ENCODE measurements at places on chromosomes 11 and 22.

- no peak for DNase-seq
Observed at GRCh38 chr11:118922745-118923627, 2.7 kb downstream of the BCL9L start.

DNA sequence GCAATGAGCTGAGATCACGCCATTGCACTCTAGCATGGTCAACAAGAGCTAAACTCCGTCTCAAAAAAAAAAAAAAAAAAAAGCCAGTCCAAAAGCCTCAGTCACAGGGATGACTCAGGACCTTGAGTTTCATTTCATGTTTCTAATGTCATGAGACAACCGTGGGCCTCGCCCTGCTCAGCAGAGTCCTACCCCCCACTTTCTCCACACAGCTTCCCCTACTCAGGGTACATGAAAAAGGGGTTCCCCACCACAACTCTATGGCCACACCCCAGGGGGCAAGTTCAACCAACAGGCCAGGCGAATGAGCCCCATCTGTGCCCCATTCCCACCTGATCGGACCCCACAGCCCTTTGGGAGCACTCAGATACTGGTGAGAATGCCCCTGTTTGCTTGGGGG lies 24.3 kb upstream of the ADA2 start:
- peak; percentile 64 for DNase-seq

- no peak for DNase-seq
Observed at GRCh38 chr11:135036488-135037297, 624.7 kb upstream of the B3GAT1 start.

DNA sequence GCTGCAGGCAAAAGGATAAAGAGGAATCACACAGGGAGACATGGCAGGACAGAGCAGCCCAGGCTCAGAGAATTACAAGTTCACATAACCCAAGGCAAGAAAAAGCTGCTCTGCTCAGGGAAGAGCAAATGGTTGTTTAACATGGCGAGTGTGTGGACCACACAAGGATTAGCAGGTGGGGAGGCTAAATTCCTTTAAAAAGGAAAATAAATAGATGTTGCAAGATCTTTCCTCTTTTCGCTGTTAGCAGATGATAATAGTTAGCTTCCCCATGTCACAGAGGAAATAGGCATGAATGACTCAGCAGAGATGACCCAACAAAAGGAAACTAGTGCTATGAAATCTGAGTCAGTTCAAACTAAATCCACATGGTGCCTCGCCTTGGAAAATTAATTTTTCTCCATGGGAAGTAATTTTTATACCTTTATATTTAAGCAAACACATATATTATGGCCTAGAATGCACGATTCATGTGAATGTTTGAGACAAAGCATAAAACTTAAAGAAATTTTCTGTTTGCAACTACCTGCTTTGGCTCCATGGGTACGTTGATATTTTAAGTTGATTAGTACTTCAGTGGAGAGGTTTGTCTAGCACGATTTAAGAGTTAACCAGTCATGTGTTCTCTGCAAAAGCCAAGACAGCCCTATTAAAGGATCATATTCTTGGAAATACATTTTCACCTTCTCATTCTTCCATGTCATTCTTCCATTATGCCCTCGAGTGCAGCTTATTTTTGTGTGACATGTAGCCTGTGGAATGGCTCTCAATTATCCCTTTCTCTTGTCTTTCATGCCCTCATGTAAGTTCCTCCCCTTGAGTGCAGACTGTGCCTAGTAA lies 38.5 kb upstream of the FJX1 start:
- no peak for DNase-seq

GRCh38 chr22:23386822-23387580 lies 193.1 kb downstream of the IGLL1 start:
- no peak for DNase-seq

DNA sequence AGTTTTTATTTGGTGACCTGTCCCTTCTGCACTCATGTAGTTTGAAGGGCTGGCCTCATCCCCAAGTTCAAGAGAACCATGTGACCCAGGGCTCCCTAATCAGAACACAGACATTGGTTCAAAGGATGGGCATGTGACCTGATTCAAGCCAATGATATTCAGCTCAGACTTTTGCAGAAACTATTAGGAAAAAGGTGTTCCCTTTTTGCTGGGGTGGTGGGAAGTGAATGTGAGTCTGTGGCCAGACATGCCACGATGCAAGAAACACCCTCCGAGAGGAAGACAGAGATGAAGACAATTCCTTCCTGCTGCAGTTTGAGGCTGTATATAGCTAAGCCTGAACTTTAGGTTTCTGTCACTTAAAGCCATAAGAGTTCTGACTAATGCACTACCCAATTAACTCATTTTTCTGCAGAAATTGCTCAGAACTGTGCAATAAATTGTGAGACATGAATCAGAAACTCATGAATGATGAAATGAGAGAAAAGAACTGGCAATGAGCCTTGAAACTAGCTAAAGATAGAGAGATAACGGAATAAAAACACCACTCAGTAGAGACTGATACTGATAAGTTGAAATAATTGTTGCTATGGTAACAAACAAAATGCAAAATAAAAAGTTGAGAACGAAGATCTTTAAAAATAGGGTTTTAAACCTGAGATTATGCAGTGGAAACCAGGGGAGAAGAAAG lies 9.2 kb upstream of the MAPK1 start:
- peak; percentile 89 for DNase-seq

GRCh38 chr11:67436459-67437081 lies 912 bp downstream of the PTPRCAP start:
- DNase-seq, result peak; percentile 91

DNA sequence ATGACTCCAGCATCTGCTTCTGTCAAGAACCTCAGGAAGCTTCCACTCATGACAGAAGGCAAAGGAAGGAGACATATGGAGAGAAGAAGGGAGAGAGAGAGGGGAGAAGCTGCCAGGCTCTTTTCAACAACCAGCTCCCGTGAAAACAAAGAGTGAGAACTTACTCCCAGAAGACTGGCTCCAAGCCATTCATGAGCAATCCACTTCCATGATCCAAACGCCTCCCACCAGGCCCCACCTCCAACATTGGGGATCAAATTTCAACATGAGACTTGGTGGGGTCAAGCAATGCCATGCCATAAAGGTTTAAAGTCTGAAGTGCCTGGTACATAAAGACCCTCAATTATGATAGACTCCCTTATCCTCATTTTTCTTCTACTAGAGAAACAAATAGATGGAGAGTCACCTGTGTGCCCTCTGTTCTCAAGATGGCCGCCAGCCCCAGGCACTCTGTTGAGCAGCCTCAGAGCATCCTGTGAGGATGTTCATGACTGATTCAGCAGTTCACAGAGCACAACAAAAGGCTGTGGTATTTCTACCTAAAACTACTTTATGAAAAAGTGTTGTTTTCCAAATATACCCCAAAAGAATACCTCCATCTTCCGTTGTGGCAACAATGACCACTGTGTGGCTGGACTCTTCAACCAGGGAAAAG lies 69.0 kb upstream of the CRTAM start:
- no peak for DNase-seq

GRCh38 chr11:62892077-62892922 lies 11.6 kb downstream of the SLC3A2 start:
- DNase-seq, result no peak

DNA sequence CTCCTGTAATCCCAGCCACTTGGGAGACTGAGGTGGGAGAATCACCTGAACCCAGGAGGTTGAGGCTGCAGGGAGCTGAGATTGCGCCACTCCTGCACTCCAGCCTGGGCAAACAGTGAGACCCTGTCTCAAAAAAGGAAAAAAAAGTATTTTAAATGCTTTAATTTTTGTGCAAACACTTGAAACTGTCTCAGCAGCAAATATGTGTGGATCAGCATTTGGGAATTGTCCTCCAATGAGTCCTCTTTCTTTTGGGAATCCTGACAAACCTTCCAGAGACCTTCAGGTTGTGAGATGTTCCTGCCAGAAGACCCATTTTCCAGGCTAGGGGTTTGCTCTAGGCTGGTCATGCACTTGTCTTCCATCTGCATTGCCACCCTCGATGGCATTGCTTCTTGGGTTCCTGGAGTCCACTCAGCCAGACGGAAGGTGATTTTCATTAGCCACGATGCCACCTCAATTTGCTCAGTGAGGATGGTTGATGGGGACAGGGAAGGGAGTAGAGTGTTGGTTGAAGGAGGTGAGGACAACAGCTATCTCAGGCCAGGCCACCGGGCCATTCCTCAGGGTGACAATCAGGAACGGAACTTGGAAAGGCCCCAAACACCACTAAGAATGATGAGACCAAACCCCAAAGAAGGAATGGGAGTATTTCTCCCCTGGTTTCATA lies 55.4 kb downstream of the ST14 start:
- no peak for DNase-seq

GRCh38 chr22:40997520-40997919 lies 46.3 kb downstream of the RBX1 start:
- DNase-seq, result no peak

DNA sequence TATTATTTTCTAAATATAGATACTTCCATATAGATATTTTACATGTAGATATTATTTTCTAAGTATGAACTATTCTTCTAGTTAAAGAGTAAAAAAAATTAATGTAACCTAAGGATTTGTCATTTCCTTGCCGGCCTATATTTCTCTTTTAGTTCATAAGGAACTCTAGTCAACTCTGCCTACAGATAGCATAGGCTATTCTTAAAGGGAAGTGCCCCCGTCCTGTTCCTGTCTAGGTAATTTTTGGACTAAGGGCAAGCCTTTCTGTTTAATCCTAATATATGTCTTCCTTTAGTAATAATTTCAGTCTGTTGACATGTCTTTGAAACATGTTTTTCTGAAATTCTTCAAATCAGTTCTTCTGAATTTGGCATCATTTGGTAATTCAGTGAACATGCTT lies 161.9 kb downstream of the C11orf91 start:
- no peak for DNase-seq

DNA sequence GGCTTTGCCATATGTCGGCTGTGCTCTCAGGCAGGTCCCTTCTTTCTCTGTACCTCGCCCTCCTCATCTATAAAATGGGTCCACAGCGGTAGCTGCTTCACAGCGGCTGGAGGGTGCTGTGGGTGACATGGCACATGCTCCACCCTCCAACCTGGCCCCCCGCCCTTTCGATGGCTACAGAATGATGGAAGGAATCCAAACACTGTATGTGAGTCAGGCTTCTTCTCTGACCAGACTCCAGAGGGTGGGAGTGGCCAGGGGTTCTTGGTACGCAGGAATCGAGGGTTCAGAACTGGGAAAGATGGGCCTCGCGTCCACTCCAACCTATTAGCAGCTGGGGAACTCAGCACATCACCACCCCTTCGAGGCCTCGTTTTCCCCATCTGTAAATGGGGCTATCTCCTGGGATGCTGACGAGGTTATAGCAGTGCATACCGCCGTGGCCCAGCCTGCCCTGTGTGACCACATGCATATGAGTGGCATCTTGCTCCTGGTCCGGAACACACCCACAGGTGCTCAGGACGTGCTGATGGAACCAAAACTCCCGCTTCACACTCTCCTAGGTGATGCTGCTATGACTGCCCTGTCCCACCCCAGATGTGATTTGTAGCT lies 26.4 kb downstream of the MN1 start:
- DNase-seq, result no peak

DNA sequence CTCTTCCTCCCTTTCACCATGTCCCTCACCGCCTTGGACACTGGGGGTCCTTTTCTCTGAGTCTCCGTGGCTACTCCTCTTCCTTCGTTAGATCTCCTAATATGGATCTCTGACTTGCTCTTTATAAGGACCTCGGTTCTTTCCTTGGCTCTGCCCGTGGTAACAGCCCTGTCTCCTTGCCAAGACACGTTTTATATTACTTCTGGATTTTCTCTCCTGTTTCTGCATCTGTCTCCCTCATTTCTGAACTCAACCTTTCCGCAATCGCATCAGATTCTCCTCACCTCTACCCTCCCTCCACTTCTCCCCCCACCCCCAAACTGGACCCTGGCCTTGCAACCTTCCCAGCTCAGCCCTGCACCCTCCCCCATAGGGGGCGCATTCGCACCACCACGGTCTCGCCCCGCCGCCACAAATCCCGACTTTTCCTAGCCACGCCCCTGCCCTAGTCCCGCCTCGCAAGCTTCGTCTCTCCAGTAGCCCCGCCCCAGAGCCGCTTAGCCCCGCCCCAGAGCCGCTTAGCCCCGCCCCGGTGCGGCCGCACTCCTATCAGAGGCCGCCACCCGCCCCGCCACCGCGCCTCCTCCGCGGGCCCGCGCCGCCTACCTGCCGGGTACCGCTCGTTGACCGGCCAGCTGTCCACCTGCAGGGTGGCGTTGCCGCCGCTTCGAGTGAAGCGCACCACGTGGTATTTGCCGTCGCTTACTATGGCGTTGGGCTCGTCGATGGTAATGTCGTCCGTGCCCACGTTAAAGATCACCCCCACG lies 39.0 kb downstream of the SLC22A12 start:
- no peak for DNase-seq

DNA sequence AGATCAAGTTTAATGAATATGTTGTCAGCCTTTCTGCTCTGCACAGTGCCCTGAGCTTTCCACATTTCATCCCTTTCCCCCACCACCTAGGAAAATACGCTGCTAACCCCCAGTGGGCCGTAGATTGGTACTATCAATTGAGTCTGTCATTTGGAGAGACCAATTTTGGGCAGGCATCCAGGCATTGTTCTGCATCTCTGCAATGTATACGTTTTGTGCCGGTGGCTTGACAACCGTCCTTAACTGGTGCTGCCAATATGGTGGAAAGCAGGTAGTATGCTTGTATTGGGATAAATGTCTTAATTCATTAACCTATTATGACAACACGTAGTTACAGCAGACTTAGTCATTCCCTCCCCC lies 1.3 kb downstream of the ELMOD1 start:
- DNase-seq, result no peak

DNA sequence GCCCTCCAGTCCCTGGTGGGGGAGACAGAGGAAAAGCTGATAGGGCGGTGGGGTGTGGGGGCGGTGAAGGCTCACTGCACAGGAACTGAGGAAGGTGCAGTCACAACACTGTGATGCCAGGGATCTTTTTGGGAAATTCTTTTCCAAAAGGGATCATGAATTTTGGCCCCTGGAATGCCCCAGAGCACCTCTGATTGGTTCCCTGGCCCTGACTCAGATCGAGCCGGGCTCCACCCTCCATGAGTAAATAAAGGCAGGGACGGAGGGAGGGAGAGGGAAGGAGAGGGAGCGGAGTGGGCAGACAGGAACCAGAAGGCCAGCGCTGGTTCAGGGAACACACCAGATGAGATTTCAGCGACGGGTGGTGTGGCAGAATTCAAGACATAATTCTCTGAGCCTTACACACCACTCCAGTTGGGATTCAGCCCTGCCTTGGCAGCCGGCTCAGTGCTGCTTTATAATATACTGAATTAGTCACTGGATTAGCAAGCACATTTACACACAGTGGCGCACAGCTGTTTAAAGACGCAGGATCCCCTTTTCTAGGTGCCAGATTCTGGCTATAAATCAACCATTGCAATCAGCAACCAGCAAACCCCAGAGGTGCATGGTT lies 80.3 kb downstream of the ETS1 start:
- peak; percentile 62 for DNase-seq

GRCh38 chr22:36924151-36924698 lies 10.8 kb downstream of the CSF2RB start:
- no peak for DNase-seq

- no peak for DNase-seq
Observed at GRCh38 chr11:38019072-38019775, 1421.2 kb upstream of the RAG2 start.

GRCh38 chr11:112597286-112597790 lies 336.7 kb upstream of the PLET1 start:
- no peak for DNase-seq

Measured in activated CD4-positive, alpha-beta T cell treated with anti-CD3 and anti-CD28 coated beads, Interleukin-2, Interleukin-6, amounts not matched to agents 100 ng/mL and 50 ng/mL, durations not matched to agents 16 hours and 8 hours (primary cell).